AML-193 (cell line): ENCODE measurements at places on chromosomes 13 and 19.

DNA sequence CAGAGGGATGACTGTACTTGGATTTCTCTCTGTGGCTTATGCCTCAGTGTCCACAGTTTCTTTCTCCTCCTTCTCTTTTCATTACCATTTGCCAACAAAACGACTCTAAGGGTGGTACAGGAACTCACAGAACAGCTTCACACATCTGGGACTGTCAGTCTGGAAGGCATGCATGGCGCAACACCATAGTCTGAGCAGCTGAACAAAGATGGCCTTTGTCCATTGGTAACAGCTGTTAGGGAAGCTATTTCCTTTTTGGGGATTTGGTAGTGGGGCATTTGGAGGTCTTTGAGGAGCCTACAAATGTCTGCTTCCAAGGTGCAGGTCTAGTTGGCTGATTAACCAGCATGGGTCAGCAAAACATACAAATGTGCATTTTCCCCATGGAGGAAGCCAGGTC, 81.4 kb upstream of the PCDH8 start:
- no peak for DNase-seq

GRCh38 chr19:19459707-19460251, 54.3 kb downstream of the GATAD2A start:
- DNase-seq, result peak; percentile 74

- DNase-seq, result no peak
These were observed 32.9 kb upstream of the SLC7A9 start for GRCh38 chr19:32902448-32902847.

DNA sequence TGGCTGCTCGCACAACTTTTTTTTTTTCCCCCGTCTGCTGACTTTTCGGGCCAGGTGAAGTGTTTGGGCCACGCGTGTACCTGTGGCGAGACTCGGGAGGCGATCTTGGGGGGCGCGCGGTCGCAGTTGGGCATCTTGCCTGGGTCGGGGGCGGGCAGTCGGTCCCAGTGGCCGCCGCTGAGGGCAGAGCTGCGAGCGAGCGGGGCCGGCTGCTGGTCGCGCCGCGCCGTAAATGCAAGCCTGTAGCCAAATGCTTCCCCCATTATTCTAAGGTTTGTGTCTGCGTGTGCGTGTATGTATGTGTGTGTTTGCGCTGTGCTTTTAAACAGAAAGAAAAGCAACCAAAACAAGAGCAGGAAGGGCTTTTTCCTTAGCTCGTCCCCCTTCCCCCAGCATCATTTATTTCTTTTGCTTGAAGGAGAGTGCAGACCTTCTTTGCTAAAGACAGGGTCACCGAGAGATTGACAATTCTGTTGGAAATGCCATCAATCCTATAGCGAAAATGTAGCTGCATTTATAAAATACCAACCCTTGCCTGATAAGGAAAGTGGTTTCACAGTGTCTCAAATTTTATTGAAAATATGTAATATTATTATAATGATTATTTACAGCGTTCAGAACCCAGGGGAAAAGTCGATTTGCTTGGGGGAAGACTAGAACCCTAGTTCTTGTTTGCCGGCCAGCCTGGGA, 143.2 kb upstream of the ZNF536 start:
- DNase-seq, result no peak

GRCh38 chr19:42246143-42246921, 3.9 kb upstream of the GSK3A start:
- no peak for DNase-seq

DNA sequence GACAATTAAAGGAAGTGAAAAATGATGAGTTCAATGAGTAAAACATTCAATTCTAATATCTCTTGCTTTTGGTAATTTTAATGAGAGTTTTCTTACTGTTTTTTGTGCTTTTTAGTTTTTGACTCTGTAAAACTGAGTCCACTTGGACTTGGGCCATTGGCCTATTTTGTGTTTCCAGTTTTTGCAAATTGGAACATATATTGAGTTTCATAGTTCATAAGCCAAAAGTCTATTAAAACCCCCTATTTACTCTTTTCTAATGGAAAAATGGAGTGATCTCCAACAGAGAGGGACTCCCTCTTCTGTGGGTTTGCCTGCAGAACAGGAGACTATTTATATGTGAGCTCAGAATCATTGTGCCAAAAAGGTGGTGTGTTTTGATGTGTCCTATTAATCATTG, 219.7 kb upstream of the SPRY2 start:
- no peak for DNase-seq

DNA sequence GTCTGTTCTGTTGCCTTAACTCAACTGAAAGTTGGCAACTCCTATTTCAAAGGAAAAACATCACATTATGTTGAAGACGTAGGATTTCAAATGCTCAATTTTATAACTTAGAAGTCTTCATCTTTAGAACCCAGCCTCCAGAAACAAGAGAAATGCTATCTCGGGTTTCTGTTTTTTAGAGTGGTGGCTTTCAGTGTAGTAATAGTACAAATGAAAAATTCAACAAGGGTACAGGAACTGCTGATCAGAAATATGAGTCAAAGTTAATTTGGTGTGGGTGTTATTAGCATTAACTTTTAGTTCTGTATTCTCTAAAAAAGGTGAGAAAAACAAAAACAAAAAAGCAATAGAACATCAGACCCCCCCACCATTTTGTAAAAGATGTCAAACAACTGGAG, 56.6 kb upstream of the FLT1 start:
- no peak for DNase-seq

DNA sequence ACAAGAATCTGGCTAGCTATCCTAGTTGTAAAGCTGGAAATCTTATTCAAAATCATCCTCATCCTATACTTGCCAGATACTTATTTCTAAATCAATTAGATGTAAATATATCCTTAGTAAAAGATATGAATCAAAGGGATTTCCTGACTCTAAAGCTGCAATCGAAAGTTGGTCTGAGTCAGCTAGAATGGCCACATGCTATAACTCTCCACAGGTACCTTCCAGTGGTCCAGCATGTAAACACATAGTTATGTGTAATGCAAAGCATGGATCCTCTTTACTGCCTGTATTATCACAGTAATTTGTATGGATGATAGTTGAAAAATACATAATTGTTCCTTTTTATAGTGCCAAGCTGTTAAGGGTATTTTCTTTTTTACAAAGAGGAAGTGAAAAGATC, 27.4 kb downstream of the SLITRK6 start:
- DNase-seq, result no peak
